ENCODE measurements at places on chromosomes 4 and X.

GRCh38 chr4:130214268-130214667 is 1118.3 kb downstream of the C4orf33 start:
- no peak for DNase-seq

DNA sequence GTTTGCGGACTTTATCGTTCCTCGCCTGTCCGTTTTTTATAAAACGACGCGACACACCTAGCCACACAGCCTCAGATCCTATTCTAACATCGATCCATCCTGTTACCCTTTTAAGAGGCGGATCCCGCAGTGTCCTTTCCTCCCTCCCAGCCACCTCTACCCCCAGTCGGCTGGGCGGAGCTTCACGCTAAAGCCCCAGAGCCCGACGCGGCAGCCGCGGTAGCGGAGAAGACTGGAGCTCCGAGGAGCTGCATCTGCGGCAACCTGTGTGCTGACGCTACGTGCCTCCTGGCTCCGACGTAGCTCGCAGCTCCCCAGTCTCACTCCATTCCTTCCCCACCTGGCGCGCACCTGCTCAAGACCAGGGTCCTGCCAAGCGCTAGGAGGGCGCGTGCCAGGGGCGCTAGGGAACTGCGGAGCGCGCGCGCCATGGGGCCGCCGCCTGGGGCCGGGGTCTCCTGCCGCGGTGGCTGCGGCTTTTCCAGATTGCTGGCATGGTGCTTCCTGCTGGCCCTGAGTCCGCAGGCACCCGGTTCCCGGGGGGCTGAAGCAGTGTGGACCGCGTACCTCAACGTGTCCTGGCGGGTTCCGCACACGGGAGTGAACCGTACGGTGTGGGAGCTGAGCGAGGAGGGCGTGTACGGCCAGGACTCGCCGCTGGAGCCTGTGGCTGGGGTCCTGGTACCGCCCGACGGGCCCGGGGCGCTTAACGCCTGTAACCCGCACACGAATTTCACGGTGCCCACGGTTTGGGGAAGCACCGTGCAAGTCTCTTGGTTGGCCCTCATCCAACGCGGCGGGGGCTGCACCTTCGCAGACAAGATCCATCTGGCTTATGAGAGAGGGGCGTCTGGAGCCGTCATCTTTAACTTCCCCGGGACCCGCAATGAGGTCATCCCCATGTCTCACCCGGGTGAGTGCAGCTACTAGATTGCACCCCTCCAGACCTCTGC is at the start of gene RNF128:
Gene RNF128, plus strand, starts transcription at position 217 of the 953 bp plus-strand sequence. Its CDS starts 213 bp downstream, at position 430.
- peak; percentile 48 for DNase-seq

DNA sequence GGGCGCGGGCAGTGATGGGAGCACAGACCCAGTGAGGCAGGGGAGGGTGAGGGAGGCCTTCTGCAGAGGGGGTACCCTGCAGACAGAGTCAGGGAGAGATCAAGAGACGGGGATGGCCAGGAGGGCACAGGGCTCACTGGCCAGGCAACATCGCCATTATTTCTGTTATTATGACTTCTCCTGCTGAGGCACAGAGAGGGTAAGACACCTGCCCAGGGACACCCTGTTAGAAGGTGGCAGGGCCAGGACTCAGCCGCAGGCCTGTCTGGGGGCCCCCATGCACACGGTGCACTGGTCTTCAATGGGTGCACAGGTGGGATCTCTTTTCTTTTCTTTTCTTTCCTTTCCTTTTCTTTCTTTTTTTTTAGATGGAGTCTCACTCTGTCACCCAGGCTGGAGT is 15.8 kb downstream of the BLOC1S4 start:
- no peak for DNase-seq

- DNase-seq, result no peak
Measured at GRCh38 chr4:25165916-25166315, 5.7 kb upstream of the SEPSECS start.

DNA sequence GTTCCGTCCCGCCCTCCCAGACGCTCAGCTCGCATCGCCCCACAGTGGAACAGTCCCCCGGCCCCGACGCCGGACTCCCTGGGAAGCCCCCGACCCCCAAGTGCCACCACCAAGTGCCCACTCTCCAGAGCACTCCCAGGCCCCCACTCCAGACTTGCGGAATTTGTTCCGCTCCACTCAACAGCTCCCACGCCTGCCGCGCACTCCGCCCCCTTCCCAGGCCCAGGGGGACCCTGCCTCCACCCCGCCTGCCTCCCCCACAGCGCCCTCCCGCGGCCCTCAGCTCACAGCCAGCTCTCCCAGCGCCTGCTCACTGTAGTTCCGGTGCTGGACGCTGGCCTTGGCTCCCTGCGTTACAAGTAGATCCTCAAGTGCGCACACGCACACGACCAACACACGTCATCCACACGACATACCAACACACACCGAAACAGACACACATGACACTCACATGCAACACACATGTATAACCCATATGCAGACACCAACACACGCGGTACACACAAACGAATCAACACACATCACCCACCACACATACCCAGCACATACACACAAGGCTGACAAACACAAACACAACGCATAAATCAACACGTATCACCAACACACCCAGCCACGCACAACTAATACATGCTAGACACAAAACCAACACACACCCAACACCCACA is 8.0 kb downstream of the MSX1 start:
- no peak for DNase-seq

DNA sequence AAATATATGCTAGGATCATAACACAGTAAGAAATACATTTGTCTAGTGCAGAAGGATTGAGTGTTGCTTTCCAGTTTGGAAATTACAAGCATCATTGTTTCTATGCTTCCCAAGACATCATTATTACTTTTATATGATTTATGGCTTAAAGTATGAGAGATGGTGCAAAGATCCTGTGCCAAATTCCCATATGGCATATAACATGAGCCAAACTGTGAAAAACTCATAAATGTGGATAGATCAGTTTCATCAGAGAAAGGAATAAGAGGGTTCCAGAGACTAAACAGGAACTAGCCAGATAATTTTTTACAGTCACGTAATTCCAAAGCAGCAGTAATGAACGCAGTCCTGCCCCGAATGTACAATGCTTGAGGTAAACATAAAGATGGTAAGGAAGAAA is 126.3 kb downstream of the PRDM5 start:
- DNase-seq, result no peak

DNA sequence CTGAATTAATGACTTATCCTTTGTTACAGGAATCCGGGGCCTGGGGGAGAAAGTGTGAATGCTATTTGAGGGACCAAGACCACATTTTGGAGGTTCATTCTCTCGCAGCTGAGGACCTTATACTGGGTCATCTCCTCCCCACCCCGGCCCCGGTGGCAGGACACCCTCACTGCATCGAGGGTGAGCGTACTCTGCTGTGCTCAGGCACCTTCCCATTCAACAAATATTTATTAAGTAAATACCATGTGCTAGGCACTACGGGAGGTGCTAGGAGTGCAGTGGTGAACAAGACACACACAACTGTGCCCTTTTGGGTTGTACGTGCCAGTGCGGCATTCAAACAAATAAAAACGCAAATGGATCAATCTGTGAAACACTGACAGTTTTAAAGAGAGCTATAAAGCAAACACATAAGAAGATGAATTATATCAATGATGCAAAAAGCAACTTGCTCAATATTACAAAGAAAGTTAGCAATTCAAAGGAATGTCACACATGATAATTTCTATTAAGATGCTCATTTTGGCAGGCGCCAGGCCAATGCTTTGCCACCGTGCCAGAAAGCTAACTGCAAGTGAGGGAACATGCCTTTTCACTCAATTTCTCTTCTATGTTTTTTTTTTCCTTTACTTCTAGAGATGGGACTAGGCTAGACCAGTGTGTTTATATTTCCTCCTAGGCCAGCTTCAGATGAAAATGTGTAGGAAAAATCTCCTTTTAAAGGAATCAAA is 24.6 kb downstream of the ADGRG2 start:
- no peak for DNase-seq

- no peak for DNase-seq
Measured at GRCh38 chr4:8571702-8572685, 8.2 kb upstream of the GPR78 start.

DNA sequence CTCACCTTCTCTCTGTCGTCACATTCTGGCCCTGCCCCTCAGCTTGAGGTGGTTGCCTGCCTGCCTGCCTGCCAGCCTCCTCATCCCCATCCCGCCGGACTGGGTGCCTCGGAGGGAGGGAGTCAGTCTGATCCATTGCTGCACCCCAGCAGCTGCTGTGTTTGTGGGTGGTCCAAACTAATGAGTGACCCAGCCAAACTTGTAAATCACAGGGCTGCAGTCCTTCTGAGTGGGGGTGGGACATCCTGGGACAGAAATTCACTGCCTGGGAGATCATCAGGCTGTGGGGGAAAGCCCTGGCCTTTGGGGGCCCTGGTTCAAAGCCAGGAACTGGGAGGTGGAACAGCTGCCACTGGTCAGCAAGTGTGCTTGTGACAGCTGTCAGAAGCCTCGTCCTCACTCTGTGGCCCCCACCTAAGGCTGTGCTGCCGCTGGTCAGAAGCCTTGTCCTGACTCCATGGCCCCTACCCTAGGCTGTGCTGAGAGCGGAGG is 5.6 kb downstream of the GPR78 start:
- DNase-seq, result no peak

DNA sequence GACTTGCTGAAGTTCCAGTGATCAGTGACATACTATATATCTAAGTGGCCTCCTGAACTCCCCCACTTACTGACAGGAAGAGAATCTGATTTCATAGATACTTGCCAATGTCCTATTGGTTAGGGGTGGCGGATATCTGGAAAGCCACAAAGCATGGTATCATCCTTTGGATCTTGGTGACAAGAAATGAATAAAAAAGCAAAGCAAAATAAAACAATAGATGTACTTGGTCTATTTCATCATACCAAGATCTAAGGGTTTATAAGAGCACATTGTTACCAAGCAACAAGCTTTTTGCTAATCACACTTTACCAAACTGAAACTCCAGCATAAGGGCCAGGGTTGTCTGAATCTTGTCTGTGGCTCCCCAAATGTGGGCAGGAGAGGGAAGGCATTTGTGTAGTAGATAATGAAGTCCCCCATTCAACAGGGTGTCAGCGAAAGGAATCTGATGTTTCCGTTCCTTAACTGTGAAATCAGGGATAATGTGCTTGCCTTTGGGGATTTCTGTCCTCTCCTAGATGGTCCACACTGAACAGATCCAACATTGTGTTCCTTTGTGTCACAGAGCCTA is 125.0 kb upstream of the SMIM10 start:
- DNase-seq, result no peak

DNA sequence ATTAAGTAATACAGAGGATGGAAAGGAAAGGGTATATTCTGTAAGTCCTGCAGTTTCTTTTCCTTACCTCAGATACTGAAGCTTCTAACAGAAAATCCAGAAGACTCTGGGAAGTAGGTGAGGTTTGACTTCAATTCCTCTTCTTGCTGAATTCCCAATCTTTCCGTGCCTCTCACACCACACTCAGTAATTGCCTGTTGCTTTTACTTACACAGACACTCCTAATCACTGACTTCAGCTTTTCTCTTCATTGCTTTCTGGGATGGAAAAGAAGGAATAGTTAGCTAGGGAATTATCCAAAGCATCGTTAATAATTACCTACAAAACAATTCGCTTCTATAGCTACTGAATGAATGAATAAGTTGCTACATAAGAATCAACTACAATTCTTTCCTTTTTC is 163.6 kb downstream of the FBXO8 start:
- no peak for DNase-seq

GRCh38 chrX:134548257-134549201 is 88.6 kb downstream of the HPRT1 start:
- no peak for DNase-seq

DNA sequence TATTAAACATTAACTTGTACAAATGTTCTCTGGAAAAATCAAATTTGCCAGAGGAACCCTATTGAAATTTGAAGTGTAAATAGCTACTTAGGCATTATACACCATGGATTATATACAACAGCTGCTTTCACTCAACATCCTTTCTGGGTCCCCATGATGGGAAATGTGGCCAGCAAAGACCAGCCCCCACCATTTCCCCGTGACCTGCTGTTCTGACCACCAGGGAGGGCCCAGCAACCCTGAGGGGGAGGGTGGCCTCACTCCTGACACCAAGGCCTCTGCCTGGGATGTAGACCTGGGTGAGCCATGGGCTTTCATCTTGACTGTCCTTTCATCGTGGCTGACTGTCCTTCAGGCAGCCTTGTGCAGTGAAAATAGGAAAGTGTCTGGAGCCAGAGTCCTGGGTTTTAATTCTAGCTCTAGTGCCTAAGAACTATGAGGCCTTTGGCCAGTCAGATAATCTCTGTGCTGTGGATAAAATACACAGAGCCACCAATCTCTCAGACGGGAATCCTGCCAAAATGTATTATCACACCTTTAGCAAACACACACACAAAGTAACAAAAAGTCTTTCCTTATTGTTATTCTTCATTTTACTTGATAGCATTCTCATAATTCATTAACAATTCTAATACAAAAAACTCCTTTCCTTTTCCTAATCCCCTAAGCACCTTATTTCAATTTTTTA is 45.1 kb downstream of the NR3C2 start:
- DNase-seq, result no peak

GRCh38 chrX:36978886-36979285 is 29.3 kb upstream of the FAM47C start:
- no peak for DNase-seq

DNA sequence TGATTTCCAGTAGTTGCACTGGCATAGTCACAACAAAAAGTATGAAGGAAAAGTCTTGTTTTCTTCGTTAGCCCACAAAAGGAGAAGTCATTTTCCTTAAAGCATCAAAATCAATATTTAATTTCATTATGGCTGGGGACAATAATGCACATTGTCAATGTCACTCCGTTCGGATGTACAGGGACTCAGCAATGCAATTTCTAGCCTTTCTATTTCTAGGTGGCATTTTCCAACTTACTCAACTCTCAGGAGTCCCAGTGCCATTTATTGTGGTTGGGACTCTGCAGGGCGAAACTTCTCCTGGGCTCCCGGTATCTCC is 99.6 kb downstream of the CEP135 start:
- no peak for DNase-seq

DNA sequence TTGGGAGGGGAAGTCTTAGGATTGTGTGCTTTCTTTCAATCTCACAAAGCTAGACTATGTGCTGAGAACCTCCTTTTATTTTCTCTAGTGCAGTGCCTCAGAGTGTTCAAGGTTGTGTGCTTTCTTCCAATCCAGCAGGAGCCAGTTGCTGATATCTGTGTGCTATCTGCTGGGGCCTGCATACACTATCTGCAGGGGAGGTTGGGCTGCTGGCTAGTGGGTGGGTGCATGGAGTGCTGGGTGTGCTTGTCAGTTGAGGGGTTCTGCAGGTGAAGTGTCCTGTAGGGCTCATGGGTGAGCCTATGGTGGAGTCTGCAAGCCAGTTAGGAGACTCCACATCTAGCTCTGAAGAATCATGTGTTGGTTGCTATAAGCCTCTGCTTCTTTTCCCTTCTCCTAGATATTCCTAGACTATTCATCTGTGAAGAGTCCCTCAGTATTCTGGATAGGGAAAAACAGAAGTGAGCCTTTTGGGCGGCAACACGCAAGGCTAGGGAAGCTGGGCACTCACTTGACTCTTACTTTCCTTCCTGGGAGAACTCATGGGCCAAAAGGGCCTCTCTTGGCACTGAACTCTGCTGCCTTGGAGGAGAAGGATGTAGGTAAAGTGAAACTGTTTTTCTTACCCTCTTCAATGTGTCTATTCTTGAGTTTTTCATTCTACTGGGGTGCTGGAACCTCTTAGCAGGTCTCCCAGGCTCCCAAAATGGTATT is 8.0 kb upstream of the CISD2 start:
- no peak for DNase-seq

- no peak for DNase-seq
Measured at GRCh38 chrX:23374291-23374690, 39.6 kb downstream of the PTCHD1 start.

- peak; percentile 63 for DNase-seq
Measured at GRCh38 chr4:181819946-181820345, 423.3 kb upstream of the TENM3 start.
